Adipocyte (in vitro differentiated cells): ENCODE measurements at places on chromosomes 5 and 9.

GRCh38 chr9:28503573-28503972 lies 930.3 kb upstream of the C9orf72 start:
- no peak for DNase-seq

DNA sequence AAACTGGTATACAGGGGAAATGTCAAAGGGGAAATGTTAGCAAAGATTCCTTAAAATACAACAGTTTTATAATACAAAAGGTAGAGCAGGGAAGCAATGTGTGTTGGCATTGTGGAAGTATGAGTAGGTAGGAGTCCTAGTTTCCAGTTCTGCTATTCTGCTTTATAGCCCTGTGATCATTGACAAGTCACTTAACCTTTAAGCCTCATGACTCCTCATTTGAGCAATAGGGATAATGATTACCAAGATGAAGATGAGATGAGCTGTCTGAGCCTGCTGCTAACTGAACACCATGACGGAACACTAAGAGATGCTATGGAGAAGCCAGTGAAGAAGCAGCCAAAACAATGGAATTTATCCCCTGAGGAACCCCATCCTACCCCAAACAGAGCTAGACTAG lies 251.7 kb downstream of the PAPPA start:
- DNase-seq: no peak

DNA sequence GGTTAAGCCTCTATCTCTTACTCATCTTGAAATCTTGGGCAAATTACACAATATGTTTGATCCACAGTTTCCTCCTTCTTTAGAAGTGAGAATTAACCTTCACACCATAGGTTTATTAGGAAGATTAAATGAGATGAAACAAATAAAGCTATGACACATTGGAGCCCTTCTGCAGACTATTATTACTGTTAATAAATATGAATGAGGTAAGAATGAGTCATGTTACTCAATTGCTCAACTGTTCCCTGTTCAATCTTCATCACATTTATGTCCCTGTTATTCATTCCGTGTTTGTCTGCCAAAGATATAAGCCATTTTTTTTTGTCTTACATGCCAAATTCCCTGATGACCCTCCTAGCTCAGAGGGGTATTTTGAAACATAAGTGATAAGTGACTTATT lies 52.1 kb upstream of the PAPPA start:
- no peak for DNase-seq

DNA sequence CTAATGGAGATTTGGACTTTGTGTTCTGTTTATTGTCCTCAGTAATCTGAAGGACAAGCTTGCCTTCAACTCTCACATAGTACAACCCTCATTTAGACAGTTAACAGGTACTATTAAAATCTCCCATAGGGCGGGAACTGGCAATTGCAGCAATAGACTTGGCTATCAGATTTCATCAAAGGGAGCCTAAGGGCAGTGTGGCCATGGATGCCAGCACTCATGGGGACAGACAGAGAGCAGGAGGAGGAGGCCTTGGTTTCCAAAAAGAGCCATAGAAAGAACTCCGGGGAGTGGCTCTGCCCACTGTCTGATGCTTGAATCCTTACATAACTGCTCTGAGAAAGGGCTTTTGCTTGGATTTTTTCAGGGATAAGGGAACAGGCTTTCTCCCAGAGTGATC lies 6.8 kb downstream of the SLC36A1 start:
- peak; percentile 29 for DNase-seq

DNA sequence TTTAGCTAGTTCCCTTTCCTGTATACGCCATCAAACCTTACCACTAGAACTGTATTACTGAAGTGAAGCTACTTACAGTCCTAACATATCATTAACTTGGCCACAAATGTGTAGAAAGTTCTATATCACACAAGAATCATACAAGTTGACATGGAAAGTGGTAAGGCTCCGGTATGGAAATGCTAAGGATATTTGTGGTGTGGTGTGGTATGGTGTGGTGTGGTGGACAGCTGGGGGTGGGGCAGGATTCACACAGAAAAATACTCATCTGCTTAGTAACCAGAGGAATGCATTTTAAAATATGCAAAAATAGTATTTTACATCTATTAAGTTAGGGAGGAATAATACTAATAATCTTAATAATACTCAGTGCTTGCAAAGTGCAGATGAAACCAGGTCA lies 69.4 kb downstream of the TRPC7 start:
- peak; percentile 1 for DNase-seq

DNA sequence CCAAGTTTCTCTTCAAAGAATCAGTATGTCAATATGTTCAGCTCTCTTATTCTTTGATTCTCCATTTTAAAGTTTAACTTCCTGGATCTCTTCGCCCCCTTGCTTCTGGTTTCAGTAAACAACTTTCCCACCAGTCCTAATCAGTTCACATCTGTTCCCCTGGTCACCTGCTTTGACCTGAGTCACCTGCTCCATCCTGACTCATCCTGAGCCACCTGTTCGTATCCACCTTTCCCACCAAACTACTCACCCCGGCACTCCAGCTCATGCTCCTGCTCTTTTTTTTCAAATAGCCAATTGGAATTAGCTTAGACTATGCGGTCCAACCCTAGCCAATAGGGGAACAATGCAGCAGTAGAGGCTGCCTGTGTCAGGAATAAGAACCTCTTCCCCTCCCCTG lies 23.6 kb upstream of the CSF1R start:
- no peak for DNase-seq

DNA sequence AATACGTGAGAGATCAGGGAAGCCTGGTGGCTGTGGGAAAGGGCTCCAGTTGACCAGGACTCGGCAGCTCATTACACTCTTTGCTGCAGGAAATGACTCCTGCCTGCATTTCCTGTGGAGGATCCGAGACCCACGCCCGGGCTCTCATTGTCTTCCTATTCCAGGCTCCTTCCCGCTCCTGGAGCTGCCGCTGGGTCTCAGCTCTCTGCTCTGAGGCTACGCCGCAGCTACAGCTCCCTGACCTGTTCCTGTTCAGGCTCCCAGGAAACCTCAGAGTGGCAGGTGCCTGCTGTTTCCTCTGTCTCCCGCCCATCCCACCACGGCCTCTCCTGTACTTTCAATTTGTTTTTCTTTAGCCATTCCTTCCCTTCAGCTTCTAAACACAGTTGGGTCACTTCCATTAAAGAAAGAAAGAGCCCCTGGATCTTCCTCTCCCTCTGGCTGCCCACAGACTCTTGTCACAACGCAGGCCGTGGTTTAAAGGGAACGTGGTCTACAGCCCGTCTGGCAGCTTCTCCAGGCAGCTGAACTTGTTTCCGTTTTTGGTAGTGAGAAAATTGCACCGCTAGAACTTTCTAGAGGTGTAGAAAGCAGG lies 71.5 kb downstream of the IL6ST start:
- DNase-seq: no peak

DNA sequence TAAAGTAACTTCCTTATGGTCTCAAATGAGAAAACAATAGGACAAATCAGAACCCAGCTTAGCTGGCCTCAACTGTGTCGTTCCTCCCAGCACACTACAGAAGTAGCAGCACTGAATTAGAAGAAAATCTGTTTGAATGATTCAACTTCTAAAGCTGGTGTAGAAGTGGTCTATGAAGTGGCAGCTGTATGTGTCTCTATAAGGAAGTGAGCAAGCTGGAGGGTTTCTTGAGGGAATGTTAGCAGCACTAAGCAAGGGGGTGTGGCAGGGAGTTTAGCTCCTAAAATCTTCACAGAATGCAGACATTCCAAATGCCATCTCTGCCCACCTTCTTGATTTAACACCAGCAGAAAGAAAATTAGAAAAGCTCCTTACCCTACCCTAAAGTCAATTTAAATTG lies 4.1 kb downstream of the KLF9 start:
- peak; percentile 61 for DNase-seq

- peak; percentile 61 for DNase-seq
Observed at GRCh38 chr5:67989456-67989855, 226.1 kb upstream of the PIK3R1 start.

GRCh38 chr9:132632413-132633129 lies 37.2 kb downstream of the DDX31 start:
- no peak for DNase-seq

DNA sequence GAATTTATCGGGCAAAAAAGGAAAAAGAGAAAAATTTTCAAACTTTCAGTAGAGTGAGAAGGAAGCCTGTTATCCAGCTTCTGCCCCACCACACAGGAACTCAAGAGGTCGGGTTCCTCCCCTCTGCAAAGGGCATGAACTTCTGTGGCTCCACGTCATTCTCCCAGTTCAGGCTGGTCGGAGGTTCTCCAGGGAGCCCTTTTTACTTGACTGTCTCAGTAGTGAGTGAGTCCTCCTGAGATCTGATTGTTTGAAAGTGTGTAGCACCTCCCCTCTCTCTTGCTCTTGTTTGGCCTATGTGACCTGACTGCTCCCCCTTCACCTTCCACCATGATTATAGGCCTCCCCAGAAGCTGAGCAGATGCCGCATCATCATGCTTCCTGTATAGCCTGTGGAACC lies 9.7 kb downstream of the SPINK1 start:
- no peak for DNase-seq

DNA sequence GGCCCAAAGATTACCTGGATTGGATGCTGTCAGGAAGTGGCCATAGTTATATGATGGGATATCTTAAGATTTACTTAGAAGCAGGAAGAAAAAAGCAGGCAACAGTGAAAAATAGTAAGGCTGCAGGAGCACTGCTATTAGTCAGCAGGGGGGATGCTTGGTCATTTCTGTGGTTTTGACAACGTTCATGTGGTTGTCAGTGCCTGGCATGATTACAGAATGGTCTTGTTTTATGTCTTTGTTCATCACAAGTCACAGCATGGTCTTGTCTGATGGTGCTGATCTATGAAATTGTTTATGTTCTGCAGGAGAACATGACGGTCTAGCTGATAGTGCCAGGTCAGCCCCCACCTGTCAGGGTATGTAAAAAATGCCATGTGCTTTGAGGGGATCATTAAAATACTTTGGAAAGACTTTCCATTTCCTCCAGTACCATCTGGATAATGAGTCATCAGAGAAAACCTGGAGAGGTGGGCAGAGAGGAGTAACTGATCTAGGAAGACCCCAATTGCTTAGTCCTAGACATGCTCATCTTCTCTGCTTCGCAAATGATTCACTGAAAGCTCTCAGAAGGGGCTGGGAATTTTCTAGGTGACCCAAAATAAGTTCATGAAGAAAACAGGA lies 48.5 kb downstream of the PLGRKT start:
- peak; percentile 53 for DNase-seq

DNA sequence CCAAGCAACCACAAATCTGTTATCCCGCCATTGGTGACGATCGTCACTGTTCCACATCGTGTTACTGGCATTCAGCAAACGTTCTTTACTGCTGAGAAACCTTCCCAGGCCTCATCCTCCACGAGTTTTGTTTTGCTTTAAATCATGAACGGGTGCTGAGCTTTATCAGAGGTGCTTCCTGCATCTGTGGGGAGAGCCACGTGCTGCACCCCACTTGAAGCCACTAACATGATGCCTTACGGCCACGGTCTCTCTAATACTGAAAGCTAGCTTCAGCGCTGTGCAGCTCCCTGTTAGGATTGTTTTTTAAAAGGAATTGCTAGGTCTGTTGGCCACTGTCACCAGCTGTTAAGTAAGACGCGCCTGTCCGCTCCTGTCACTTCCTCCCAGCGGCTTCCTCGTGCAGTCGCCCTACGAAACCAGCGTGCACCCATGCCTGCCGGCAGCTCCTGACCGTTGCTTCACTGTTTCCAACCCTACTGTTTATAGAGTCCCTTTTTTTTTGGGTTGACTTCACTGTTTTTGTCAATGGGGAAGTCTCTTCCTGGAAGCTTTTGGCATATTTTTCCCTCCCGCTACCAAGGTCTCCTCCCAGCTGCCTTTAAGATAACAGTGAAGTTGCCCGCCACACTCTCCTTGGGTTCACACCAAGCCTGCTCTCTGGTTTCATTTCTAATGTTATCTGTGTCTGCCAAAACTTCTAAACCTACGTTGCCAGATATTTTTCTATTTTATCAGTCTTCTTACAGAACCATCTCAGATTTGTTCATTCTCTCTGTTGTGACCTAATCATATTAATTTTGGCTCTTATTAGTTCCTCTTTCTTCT lies 20.3 kb downstream of the LPCAT1 start:
- DNase-seq: no peak

GRCh38 chr9:35710818-35711500 lies 21.0 kb downstream of the TLN1 start:
- DNase-seq: no peak

DNA sequence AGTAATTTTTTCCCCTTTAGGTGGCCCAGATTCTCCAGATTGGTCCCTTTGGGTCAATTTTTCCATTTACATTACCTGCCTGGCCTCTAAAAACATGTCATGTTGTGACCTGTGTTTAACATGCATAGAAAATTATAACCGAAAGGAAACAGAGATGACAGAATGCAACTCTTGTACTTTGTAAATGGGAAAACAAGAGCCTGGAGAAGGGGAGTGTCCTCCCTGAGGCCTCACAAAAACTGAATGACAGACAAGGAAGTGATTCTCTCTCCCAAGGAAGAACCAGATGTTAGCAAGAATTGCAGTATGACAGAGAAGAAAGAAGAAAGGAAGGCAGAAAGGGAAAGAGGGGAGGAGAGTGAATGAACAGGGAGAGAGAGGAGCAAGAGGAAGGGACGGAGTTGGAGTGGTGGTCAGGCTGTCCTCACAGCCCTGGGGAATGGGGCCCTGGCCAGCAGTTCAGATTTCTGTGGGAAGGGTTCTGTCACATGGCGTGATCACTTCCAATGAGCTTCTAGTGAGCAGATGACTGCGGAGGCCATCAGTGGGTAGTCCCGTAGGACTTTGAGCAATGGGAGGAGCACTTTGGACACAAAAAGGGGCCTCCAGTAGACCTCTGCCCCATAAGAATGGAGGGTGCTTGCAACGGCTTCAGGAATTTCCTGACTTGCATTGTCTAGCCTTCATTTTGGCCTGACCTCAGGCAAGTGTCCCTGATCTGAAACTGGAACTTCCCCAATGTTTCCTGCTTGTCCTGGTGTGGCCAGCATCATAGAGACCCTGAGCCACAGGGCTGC lies 31.6 kb downstream of the ABLIM3 start:
- DNase-seq: no peak

DNA sequence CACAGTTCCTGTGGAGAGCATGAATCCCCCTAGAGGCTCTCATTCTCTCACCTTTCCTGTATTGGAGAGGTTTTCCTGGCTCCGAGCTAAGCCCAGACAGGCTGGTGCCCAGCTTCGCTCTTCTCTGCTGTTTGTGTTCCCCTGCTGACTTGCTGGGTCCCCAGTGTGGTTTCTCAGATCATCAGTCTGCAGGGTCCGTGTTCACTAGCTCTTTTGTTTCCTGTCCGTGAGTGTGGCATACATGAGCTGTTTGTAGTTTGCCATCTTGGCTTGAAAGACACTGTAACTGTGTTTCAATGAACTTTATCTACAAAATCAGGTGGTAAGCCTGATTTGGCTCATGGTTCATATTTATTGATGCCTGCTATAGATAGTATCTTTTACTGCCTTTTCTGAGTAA lies 23.8 kb downstream of the LOX start:
- DNase-seq: no peak
